Diencephalon (tissue), 1 donor: ENCODE measurements at places on chromosomes 2 and 18. TPM values are rescaled to one million over a fixed set of nuclear protein-coding genes. Genes with fewer than 3 reads are reported as not detected.

The MSH2 gene
- total RNA-seq, result 83.7 TPM

The CCDC121 gene
- 6.7 TPM for total RNA-seq

The SERPINE2 gene
- 73.6 TPM for total RNA-seq

The ONECUT2 gene
- 7.4 TPM for total RNA-seq

The CREG2 gene
- 47.1 TPM for total RNA-seq

The EGR4 gene
- 0.23 TPM for total RNA-seq

The PARD6G gene
- total RNA-seq, result 7.6 TPM

The RAB17 gene
- total RNA-seq, result under 0.01 TPM

The KCNS3 gene
- total RNA-seq, result 2.8 TPM

The CIB4 gene
- total RNA-seq, result not detected
